Neural crest cell (in vitro differentiated cells): ENCODE measurements at places on chromosomes 12 and 14.

GRCh38 chr14:49505041-49505766, 81.0 kb downstream of the RPS29 start:
- no peak for DNase-seq

GRCh38 chr12:52433501-52434080, 580 bp downstream of the KRT75 start:
- DNase-seq: no peak

DNA sequence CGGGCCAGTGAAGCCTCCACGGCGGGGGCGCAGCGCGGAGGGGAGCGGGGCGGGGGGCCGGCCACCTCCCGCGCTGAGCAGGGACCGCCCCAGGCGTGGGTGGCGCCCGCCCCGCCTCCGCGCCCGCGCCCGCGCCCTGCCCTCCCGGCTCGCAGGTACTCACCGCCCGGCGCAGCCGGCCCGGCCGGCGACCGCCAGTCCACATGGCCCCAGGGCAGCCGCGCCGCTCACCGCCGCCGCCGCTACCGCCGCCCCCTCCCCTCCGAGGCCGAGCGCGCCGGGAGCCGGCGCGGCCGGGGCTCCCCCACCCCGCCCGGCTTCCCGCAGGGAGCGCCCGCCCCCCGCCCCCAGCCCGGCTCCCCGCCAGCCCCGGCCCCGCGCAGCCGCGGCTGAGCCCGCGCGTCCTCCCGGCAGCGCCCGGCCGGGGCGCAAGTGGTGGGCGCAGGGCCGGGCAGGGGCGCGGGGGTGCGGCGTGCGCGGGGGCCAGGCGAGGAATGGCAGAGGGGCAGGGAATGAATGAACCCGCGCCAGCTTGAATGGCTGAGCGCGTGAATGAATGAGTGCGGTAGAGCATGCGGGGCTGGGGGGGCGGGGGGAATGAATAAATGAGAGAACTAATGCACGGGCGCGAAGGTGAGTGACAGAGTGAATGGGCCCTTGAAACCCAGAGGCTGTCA, at the start of gene BEGAIN:
BEGAIN (minus strand) TSS at position 332 of the 677 bp plus-strand sequence; CDS start at position 205, 127 bp downstream.
- no peak for DNase-seq

DNA sequence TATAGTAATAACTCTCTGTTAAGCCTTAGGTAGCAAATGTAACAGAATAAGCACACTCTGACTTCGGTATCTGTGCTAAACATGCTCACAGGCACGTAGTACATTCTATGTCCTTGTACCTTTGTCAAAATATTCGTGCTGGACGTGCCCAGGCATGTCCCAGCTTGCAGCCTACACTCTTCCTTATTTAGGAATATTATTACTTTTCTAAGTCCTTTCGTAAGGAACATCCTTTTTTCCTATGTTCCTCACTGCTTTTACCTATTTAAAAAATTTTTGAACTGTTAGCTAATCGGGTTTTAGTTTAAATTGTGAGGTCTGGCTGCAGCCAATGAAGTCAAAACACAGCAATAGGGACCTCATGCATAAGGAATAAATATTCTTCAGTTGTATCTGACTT, 24.1 kb upstream of the UBC start:
- no peak for DNase-seq

DNA sequence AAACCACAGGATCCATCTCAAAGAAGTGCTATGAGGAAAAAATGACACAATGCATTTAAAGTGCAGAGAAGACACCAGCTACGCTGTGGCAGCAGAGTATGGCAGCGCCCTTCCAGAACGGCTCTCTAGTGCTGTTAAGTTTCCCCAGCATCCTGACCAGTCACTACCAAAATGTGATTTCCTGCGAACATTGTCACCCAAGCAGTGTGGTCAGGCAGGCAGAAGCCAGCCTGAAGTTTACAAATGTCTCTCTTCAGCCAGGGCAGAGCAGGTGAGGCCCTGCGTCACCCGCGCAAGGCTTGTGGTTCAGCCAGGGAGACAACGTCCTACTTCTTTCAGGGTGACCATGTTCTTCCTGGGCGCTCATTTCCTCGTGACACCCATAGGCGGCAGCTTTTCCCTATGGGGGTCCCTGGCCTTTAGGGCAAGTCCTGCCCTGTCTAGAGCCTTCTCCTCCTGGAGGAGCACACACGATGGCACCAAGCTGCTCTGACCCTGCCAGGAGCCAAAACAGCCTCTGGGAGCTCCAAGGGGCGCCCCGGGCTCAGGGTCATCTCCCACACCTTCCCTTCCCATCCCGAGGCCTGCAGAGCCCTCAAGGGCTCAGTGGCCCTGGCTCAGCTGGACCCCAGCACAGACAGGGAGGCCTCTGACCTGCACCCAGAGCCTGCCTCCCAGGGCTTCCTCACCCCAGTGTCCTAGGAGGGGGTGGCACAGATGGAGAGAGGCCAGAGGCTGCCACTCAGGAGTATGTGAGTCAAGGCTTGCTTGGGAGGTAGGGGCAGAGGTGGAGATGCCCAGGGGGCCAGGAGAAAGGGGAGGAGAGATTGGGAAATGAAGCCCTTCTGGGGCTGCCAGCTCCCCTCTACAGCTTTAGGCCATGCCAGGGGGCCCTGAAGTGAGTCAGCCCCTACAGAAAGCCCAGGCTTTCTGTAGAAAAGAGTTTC, 41.9 kb downstream of the PSMA6 start:
- DNase-seq: no peak
